Left ventricle myocardium inferior (tissue), 1 donor: ENCODE measurements at places on chromosomes 16 and 17. TPM values are rescaled to one million over a fixed set of nuclear protein-coding genes. Genes with fewer than 3 reads are reported as not detected.

RDM1 gene
- not detected for total RNA-seq

CPNE7 gene
- not detected for total RNA-seq

RNF112 gene
- total RNA-seq = 1.6 TPM

CYBA gene
- 42.6 TPM for total RNA-seq

GRCh38 chr17:17022456-17022855, 19.8 kb upstream of the MPRIP start:
- no peak for DNase-seq

DNA sequence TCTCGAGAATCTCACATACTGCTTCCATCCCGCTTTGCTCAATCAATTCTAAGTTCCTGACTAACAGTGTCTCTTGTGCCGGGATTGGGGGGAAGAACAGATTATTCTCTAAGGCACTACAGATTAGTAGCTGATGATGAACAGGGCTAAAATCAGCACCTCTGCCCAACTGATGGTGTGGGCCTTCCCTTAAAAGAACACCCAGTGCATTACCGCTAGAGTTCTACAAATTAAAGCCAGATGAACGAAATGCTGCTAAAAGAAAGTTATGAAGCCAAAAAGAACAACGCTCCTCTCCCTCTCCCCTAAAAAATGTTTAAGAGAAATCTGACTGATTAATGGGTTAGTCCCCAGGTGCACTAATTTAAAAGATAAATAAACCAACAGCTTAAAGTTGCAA, 4.4 kb downstream of the CDC27 start:
- DNase-seq = no peak

- DNase-seq = no peak
Observed at GRCh38 chr17:17763136-17763535, 73.7 kb downstream of the SREBF1 start.
